ENCODE measurements at places on chromosomes 3 and 15. TPM values are rescaled to one million over a fixed set of nuclear protein-coding genes. Genes with fewer than 3 reads are reported as not detected.

GRCh38 chr3:149038322-149038721 lies 47.0 kb downstream of the GYG1 start:
- H3K36me3 ChIP-seq = peaks cover 21% of the 10 kb centered on the region
- DNase-seq = no peak
- no peaks in the 10 kb centered on the region for H3K27me3 ChIP-seq

DNA sequence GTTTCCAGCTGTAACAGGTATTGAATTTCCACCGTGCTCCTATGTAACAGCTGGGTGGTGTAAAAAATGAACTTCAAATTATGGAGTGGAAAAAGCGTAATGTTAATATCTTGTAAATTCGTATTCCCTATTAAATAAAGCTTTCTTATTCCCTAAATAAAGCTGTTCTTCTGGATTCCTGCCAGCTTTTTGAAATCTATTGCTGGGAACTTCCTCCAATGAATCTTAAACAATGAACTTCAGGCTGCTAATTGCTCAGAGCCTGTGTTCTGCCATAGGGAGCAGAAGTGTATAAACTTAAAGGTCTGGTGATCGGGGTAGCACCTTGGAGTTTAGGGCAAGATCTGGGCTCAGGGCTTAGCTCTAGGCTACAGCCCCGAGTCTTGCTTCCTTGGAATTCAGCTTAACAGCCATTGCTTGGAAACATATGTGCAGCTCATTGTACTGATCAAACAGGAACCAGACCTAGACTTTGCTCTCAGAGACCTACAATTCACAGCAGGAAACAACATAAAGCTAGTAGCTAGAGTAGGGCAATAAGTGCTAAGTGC lies 1.4 kb downstream of the ARL14 start:
- H3K27me3 ChIP-seq = peaks cover 16% of the 10 kb centered on the region
- no peak overlapping the region for H3K4me3 ChIP-seq
- no peak overlapping the region for H3K27ac ChIP-seq
- no peaks in the 10 kb centered on the region for H3K4me1 ChIP-seq
- no peak for DNase-seq
- H3K36me3 ChIP-seq = no peaks in the 10 kb centered on the region

DNA sequence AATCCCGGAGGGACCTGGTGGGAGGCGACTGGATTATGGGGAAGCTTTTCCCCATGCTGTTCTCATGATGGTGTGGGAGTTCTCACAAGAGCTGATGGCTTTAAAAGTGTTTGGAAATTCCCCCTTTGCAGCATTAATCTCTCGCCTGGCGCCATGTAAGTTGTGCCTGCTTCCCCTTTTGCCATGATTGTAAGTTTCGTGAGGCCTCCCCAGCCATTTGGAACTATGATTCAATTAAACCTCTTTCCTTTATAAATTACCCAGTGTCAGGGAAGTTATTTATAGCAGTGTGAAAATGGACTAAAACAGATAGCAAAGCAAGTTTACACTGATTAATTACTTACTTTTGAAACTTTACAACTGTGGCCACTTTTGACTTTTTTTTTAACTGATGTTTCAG lies 10.6 kb upstream of the U2SURP start:
- peaks cover 2% of the 10 kb centered on the region for H3K4me1 ChIP-seq
- no peak overlapping the region for H3K27ac ChIP-seq
- H3K4me3 ChIP-seq = no peak overlapping the region
- DNase-seq = no peak
- peaks cover 4% of the 10 kb centered on the region for H3K27me3 ChIP-seq

- no peak within 1 kb of the TSS for H3K27ac ChIP-seq
- no peak for DNase-seq
- peaks cover 9% of the 10 kb centered on the region for H3K36me3 ChIP-seq
Measured at GRCh38 chr3:9703736-9704346, at the start of gene CPNE9. TSS of gene CPNE9 (plus strand) at chr3:9703833. CDS start at chr3:9703997, 164 bp downstream.

DNA sequence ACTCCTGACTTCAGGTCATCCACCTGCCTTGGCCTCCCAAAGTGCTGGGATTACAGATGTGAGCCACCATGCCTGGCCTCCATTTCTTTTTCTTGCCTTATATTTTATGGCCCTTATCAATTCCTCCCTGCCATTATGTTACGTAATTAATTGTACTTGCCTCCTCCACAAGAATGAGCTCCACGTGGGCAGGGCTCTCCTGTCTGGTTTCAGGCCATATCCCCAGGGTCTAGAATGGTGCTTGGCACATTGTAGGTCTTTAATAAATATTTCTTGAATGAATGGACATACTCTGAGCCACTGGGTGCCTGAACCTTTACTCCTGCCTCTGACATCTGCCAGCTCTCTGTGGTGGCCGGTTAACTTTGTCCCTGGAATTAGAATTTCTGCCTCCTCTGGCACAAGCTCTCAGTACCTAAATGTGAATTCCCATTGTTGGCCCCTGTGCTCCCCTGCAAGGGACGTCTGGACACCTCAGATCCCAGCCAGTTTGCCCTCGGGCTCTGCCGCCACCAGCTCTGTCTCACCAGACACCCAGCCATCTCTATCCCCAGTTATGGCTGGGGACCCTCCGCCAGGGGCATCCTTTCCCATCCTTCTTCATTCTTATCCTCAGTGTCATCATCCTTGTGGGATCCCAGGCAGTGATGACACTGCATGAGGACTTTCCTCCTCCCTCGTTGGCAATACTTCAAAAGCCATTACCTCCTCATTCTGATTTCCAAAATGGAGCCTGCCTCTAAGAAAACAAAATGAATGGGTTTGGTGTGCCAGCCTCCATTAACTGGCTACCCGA lies 165.6 kb upstream of the SMAD3 start:
- no peak for DNase-seq
- no peaks in the 10 kb centered on the region for H3K36me3 ChIP-seq
- H3K27ac ChIP-seq = no peak overlapping the region
- peaks cover 2% of the 10 kb centered on the region for H3K27me3 ChIP-seq

VPS8 gene
- total RNA-seq = 30.2 TPM

SLC22A13 gene
- total RNA-seq = 0.18 TPM

GRCh38 chr3:6680119-6680806 lies 180.7 kb upstream of the GRM7 start:
- no peaks in the 10 kb centered on the region for H3K4me1 ChIP-seq
- no peaks in the 10 kb centered on the region for H3K36me3 ChIP-seq
- H3K27me3 ChIP-seq = no peaks in the 10 kb centered on the region
- DNase-seq = no peak
- H3K4me3 ChIP-seq = no peak overlapping the region

SLC49A4 gene
- 1.6 TPM for total RNA-seq

All from activated CD8-positive, alpha-beta T cell treated with anti-CD3 and anti-CD28 coated beads for 36 hours (primary cell).